H9 (cell line): ENCODE measurements at places on chromosomes 2 and 18. TPM values are rescaled to one million over a fixed set of nuclear protein-coding genes. Genes with fewer than 3 reads are reported as not detected.

DNA sequence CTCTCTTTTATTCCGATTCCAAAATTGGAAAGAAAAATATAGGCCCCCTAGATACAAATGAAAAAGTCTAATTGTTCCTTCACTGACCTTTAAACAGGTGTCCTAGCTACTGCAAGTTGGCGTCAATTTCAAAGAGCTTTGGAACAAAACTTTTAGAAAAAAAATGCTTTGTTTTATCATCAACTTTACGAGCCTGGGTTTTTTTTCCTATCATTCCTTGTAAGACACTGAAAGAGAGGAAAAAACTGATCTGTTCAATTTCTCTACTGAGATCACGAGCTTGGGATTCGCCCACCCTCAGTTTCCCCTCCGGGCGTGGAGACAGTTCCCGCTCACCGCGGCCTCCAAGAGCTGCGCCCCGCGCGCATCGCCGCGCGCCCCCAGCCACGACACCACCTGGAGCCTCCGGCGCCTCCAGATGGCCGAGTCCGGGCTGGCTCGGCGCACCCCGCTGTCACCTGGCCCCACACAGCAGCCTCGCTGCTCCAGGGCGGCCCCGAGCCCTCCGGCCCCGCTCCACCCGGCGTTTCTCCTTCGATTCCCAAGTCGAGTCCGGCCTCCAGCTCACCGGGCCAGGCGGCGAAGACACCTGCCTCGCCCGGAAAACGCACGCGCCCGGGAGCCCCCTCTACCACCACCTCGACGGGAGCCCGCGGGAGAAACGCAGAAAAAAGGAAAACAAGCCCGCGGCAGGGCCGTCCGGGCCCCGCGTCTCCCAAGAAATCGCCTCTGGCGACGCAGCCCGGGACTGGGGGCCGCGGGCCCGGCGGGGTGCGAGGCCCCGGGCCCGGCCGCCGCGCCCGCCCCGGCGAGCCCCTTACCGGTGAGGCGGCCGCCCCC, 656 bp downstream of the TBC1D8 start:
- peak; percentile 46 for DNase-seq

- no peak for DNase-seq
Observed at GRCh38 chr18:27604583-27604982, 419.5 kb upstream of the CHST9 start.

The CABYR gene
- total RNA-seq = 12.3 and 13.6 TPM in 2 replicates

GRCh38 chr18:79523736-79524180, 128.0 kb downstream of the NFATC1 start:
- DNase-seq = no peak

The ZSCAN30 gene
- 10.0 and 11.6 TPM in 2 replicates for total RNA-seq

- peak; percentile 30 for DNase-seq
Observed at GRCh38 chr2:240655931-240656886, 26.5 kb downstream of the AQP12B start.

The SH2D6 gene
- 0.61 TPM in 2 replicates for total RNA-seq

GRCh38 chr2:197108758-197109157, 182.3 kb upstream of the PGAP1 start:
- no peak for DNase-seq

The APCDD1 gene
- 1.2 and 1.8 TPM in 2 replicates for total RNA-seq

- DNase-seq = peak; percentile 62
Observed at GRCh38 chr2:121356058-121356640, 71.1 kb upstream of the TFCP2L1 start.
